A549 (cell line): ENCODE measurements at places on chromosomes 2 and 18. TPM values are rescaled to one million over a fixed set of nuclear protein-coding genes. Genes with fewer than 3 reads are reported as not detected.

DNA sequence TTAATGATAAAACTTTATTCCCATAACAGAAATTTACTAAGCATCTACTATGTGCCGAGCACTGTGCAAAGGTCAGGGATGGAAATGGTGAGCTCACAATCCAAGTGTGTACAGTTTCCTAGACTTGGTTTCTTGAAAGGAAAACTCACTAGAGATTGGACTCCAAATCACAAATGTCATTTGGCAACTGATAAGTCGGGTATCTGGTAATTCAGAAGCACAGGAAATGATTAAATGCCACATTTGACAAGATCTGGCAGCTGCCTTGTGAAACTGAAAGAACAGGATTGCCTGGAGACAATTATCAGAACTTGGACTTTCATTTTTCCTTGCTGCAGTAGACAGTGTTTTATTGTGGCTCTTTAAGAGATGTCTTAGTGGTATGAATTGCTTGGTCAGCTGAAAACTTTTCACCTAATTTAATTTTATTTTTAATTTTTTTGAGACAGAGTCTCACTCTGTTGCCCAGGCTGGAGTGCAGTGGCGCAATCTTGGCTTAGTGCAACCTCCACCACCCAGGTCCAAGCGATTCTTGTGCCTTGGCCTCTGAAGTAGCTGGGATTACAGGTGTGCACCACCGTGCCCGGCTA, 19.2 kb downstream of the ITGA6 start:
- DNase-seq, result no peak

GRCh38 chr2:56047136-56047535, 123.6 kb upstream of the EFEMP1 start:
- no peak for DNase-seq

Gene VSNL1
- not detected in 3 replicates for polyA plus RNA-seq

DNA sequence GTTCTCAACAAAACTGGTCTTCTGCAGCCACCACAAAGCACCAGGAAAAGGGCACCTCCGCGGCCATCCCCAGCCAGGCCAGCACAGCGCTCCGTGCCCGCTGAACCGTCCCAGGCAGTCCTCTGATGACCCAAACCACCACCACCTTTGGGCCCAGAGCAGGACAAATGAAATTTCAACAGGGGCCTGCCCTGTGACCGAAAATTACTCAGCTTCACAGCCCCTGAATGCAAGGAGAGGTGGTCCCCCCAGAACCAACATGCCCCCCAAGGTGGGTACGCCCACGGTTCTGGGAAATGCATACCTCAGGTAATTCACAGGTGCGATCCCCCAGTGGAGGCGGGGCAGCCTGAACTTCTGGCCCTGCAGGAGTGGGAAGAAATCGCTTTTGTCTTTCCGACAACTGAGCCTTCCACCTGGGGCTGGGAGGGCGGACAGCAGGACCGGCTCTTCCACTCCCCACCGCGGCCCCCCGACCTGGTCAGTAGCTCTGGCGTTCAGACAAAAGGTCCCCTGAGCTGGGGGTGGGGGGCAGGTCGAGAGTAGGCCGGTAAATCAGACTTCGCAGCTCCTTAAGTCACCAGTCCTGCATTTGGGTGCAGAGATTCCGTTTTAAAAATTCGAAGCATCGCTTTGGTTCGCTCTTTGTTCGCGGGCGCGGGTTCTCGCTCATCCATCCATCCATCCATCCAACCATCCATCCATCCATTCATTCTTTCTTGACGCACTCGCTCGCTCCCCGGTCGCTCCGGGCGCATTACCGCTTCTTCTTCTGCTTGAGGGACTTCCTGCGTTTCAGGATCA, 1.4 kb downstream of the ARL4C start:
- DNase-seq, result no peak

GRCh38 chr2:1640301-1641135, 103.8 kb downstream of the PXDN start:
- DNase-seq, result no peak

DNA sequence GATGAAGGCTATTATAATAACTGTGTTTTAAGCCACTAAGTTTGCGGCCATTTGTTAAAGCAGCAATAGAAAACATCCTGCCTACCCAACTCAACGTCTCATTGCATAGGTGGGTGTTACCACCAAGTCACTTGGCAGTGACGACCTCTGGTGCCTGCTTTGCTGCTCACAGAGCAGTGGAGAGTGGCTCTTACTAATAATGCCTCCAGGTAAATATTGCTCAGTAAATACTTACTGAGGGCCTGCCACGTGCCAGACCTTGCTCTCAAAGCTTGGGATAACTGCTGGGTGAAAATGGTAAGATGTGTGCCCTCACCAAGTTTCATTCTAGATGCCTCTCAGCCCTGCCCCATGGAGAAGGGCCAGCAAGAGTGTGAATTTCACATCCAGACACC, 27.7 kb downstream of the ITGA6 start:
- DNase-seq, result no peak

- no peak for DNase-seq
These were observed 34.0 kb downstream of the PIGN start for GRCh38 chr18:62152844-62153243.

DNA sequence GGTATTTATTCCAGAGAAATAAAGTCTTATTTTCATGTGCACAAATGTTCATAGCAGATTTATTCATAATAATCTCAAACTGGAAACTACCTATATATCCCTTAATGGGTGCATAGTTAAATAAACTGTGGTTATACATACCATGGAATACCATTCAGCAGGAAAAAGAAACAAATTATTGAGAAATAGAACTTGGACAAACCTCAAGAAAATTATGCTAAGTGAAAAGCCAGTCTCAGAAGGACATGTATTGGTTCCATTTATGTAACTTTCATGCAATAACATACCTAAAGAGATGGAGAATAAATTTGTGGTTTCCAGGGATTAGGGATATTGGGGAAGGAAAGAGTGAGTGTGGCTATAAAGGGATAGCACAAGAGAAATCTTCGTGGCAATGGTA, 452.6 kb downstream of the SETBP1 start:
- DNase-seq, result no peak

- no peak for DNase-seq
These were observed 139.2 kb upstream of the PID1 start for GRCh38 chr2:229410264-229410663.

DNA sequence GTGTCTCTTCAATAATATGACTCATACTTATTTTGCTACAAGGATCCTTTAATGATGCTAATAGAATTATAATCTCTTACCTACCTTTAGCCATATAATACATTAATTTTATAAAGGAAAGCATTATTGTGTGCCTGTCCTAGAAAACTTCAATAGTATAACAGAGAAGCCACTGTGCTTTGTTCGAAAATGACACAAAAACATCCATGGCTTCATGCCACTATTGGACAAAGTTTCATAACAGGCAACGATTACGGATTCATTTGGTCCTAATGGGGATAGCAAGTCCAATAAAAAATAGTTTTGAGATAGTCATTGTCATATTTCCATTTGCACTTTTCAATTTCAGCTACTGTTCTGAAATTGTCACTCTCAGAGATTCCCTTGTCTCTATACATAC, 52.5 kb upstream of the CCDC150 start:
- DNase-seq, result no peak

DNA sequence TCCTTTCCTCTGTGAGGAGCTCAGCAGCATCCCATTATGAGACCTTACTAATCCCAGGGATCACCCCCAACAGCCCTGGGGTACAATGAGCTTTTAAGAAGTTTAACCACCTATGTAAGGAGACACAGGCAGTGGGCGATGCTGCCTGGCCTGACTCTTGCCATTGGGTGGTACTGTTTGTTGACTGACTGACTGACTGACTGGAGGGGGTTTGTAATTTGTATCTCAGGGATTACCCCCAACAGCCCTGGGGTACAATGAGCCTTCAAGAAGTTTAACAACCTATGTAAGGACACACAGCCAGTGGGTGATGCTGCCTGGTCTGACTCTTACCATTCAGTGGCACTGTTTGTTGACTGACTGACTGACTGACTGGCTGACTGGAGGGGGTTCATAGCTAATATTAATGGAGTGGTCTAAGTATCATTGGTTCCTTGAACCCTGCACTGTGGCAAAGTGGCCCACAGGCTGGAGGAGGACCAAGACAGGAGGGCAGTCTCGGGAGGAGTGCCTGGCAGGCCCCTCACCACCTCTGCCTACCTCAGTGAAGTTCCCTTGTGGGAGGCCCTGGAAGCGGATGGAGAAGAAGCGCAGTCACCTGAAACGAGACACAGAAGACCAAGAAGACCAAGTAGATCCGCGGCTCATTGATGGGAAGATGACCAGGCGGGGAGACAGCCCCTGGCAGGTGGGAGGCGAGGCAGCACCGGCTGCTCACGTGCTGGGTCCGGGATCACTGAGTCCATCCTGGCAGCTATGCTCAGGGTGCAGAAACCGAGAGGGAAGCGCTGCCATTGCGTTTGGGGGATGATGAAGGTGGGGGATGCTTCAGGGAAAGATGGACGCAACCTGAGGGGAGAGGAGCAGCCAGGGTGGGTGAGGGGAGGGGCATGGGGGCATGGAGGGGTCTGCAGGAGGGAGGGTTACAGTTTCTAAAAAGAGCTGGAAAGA, 7.6 kb downstream of the PROC start:
- DNase-seq, result no peak

- DNase-seq, result no peak
These were observed 549.9 kb downstream of the XIRP2 start for GRCh38 chr2:167438206-167438605.

DNA sequence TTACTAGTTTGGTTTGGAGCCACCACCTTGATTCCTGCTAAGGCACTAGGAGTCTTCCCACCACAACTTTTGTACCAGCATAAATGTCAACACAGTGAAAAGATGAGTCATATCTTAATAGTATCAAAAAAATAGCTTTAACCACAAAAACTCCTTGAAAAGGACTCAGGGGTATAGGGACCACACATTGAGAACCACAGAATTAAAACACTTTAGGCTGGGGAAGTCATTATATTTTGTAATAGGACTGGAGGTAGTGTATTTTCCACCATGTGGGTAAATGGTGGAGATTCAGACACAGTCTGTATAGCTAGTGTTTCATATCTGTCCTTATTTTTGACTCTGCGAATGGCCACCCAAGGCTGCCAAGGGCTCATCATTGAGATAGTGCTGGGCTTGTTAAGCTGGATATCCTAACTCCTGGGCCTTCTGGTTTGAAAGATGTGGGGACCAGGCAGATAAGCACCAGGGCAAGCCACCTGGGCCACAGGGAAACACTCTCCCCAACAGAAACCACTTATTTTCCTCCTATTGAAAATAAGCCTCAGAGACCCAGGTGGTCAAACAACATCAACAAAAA, 19.1 kb upstream of the FHL2 start:
- DNase-seq, result no peak

DNA sequence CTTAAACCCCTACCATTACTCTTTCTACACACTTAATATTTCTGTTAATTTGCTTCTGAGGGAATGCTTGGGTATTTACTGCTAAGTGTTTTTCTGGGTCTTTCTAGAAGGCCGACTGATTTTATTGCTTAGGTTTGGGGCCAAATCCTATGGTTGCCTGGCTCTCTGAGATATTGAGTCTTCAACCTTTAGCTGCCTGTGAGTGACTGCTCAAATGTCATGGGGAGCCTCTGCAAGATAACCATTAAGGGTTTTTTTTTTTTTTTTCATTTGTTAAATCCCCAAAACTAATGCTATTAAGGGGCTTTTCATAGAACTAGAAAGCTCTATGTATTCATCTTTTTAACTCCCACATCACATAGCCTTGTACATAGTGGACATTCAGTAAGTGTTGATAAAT, 5.0 kb downstream of the OSBPL6 start:
- DNase-seq, result no peak

DNA sequence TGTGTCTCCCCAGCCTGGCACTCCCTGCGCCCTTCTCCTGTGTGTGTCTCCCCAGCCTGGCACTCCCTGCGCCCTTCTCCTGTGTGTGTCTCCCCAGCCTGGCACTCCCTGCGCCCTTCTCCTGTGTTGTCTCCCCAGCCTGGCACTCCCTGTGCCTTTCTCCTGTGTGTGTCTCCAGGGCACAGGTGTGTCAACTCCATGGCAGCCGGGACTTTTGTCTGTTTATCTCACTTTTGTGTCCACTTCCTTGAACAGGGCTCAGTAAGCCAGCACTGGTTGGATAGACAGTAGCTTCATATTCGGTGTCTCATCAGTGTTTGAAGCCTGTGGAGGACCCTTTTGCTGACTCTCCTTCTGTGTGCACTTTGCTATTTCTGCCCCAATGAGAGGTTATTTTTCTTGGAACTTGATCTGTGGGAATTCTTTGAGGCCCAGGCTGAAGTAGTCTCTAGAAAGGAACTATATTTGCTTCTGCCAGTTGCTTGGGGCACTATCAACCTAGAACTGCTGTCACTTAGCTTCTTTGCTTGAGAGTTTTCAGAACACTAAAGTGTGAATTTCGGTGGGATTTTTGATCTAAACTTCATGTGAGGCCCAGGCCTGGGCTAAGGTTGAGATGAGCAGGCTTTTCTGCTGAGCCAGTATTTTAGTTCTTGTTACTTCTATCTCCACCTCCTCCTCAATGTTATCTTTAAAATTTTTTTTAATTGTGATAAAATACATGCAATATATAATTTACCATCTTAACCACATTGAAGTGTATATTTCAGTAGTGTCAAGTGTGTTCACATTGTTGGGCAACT, 8.3 kb upstream of the ASB1 start:
- DNase-seq, result no peak

DNA sequence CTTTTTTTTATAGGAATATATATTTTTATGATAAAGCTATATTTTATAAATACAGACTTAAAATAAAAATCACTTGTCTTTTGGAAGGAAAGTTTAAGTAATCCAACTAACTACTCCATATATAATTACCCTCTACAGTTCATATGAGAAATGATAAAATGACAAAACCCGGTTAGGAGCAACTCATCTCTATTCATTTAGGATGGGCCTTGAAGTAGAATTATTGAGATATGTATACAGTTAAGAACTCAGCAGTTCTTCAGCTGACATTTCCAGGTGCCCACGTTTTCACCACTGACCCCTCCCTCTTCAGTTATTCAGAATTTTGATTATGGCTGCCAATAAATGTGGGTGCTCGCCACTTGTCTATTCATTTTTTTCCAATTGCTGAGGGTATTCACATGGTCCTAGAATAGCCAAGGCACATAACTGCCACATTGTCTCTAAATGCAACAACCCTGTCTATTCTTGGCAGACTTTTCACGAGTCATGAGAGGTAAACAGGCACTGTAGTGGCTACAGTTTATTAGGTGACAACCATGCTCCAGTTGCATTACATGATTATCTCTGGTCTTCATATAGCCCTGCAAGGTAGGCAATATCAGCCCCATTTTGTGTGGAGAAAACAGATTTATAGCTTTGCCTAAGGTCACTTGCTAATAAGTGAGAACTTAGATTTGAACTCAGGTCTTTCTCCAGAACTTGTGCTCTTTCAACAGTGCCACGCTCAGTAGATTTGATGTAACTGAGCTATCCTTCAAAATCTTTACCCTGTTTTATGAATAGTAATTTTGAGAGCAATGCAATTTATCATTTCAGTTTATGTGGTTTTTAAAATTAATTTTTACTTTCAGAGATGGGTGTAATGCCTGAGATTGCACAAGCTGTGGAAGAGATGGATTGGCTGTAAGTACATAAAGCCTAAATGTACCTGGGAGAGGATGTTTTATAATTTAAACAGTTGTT, 2.9 kb downstream of the DDX1 start:
- no peak for DNase-seq

- DNase-seq, result no peak
These were observed 32.7 kb upstream of the MYCN start for GRCh38 chr2:15907461-15908324.

GRCh38 chr2:149651229-149651628, 63.7 kb upstream of the MMADHC start:
- peak; percentile 47 for DNase-seq

Gene KYNU
- 242 to 304 TPM (median 302 TPM) in 3 replicates for polyA plus RNA-seq
